GM18507 (cell line): ENCODE measurements at places on chromosomes 16 and 17.

- no peak for DNase-seq
Observed at GRCh38 chr16:85915125-85915845, 16.3 kb downstream of the IRF8 start.

- DNase-seq: no peak
Observed at GRCh38 chr16:52090080-52090479, 456.9 kb downstream of the TOX3 start.

- no peak for DNase-seq
Observed at GRCh38 chr17:5210091-5210490, 18.4 kb upstream of the ZNF594 start.

DNA sequence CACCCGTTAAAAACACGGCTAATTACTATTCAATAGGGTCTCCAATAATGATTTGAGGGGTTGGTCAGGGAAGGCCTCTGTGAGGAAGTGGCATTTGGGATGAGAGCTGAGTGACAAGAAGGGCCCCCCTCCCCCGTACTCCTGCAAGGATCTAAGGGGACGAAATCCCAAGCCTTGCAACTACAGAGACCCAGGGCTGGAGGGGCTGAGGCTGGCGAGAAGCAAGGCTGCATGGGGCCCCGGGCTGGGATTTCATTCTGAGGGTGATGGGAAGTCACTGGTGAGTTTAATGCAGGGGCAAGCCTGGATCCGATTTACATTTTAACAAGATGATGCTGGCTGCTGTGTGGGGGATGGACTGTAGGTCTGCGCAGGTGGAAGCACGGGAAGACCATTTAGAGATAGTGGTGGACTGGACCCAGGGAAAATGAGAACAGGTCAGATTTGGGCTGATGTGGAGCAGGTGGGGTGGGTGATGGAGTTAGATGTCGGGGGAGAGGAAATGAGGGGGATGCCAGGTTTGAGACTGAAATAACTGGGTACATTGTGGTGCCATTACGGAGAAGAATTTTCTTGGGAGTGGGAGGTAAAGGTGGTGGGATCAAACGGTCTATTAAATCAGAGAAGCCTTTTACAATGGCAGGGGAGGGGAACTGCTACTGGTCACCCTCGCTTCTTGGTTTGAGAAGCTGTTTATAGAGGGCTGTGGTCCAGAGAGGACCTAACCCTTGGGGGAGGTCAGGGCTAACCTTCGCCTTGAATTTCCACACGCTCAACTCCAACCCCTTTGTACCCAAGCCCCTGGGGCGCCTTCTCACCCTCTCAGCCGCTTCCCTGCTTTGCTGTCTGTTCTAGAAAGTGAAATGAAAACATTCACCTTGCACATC, 932 bp upstream of the MYBBP1A start:
- no peak for DNase-seq

- no peak for DNase-seq
Observed at GRCh38 chr16:4556112-4556511, at the start of gene C16orf96. TSS of gene C16orf96 (plus strand) at chr16:4556340. CDS start at chr16:4556490, 150 bp downstream.

DNA sequence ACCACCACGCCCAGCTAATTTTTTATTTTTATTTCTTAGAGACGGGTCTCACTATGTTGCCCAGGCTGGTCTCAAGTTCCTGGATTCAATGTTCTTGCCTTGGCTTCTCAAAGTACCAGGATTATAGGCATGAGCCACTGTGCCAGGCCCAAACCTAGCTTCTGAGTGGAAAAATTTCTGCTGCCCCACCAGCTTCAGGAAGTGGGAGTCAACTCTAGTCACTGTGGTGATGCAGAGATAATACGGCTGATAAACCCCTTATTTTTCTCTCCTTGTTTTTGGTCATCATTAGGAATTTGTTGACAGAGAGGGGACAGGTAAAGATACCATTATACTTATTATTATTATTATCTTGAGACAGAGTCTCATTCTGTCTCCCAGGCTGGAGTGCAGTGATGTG, 27.8 kb upstream of the PHOSPHO1 start:
- no peak for DNase-seq

GRCh38 chr16:4200781-4201137, 41.1 kb downstream of the SRL start:
- no peak for DNase-seq

GRCh38 chr16:64826374-64826773, 295.5 kb downstream of the CDH11 start:
- DNase-seq: no peak

GRCh38 chr17:35086931-35087573, 23.5 kb upstream of the RFFL start:
- no peak for DNase-seq

DNA sequence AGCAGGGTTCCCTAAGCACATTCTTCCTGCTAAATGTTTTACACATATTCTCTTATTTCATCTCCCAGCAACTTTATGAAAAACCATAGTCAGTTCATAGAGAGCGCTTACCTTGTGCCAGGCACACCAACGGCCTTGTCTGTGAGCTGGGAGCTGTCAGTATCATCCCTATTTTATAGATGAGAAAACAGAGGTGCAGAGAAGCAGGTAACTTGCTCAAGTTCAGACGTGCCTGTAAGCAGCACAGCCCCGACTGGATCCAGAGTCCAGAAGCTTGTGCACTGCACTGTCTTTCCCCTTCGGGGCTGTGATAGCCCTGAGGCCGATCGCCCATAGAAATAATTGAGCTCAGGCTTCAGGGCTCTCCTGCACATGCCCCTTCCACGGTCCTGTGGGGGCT, 6.2 kb downstream of the AQP8 start:
- DNase-seq: no peak

DNA sequence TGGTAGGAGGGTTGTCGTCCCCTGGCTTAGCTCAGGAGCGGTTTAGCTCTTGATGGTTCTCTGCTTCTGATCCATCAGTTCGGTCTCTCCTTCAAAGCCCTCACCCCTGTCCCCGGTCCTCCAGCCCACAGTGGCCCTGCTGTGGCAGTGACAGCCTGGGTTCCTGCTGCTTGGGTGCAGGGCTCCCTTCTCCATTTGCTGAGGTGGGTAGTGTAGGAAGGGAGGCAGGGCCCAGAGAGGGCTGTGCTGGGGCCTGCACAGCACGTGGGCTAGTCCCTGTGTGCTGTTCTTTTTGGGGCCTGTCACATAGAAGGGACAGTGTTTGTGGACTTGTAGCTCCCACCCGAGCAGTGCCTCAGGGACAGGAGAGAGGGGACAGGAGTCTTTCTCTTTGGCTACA, 18.3 kb downstream of the TMEM94 start:
- DNase-seq: no peak

GRCh38 chr17:6671431-6671830, 19.9 kb downstream of the C17orf100 start:
- DNase-seq: no peak

DNA sequence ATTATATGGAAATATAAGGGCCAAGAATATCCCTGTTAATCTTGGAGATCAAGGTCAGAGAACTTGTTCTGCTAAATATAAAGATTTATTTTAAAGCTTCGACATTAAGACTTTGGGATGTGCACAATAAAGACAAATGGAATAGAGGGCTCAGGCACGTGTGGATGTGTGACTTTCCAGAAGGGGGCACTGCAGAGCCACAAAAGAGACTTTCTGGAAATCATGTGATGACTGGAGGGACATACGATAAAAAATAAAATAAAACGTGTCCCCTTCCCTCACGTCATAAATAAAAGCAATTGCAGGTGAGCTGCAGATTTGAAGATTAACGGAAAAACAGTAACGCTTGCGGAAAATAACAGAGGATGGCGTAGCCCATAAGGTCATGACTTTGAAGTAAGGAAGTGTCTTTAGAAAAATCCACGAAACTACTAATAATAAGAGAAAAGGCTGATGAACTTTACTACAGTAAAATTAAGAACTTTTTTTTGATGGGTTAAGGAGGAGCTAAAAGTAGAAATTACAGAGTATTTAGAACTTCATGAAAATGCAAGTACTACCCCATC, 9.4 kb upstream of the ENGASE start:
- DNase-seq: no peak

DNA sequence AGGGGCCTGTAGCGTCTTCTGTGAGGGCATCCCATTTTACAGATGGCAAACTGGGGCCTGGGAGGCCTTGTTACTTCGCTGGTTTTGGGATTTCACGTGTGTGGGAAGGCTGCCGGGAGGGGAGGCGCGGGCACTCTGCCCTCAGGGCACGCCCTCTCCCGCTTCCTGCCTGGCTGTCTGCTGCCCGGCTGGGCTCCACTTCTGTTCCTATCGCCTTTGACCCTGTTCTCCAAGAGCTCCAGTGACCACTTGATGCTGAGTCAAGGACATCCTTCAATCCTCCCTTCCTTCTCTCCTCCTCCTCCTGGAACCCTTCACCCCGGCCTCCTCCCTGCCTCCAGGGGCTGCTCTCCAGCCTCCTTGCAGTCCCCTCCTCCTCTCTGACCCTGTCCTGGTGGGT, 16.0 kb downstream of the SPNS3 start:
- no peak for DNase-seq

GRCh38 chr17:40554646-40555295, 10.5 kb downstream of the CCR7 start:
- no peak for DNase-seq

GRCh38 chr16:754656-755055, 5.9 kb upstream of the MSLN start:
- DNase-seq: no peak

- no peak for DNase-seq
Observed at GRCh38 chr17:76500074-76500746, 1.0 kb downstream of the RHBDF2 start.

- DNase-seq: no peak
Observed at GRCh38 chr17:41581366-41582060, 5.2 kb downstream of the KRT14 start.

- no peak for DNase-seq
Observed at GRCh38 chr17:859061-859823, 77.1 kb downstream of the MRM3 start.

- no peak for DNase-seq
Observed at GRCh38 chr16:49014277-49015224, 267.1 kb downstream of the CBLN1 start.

- no peak for DNase-seq
Observed at GRCh38 chr16:48197294-48197693, 41.5 kb upstream of the ABCC12 start.

DNA sequence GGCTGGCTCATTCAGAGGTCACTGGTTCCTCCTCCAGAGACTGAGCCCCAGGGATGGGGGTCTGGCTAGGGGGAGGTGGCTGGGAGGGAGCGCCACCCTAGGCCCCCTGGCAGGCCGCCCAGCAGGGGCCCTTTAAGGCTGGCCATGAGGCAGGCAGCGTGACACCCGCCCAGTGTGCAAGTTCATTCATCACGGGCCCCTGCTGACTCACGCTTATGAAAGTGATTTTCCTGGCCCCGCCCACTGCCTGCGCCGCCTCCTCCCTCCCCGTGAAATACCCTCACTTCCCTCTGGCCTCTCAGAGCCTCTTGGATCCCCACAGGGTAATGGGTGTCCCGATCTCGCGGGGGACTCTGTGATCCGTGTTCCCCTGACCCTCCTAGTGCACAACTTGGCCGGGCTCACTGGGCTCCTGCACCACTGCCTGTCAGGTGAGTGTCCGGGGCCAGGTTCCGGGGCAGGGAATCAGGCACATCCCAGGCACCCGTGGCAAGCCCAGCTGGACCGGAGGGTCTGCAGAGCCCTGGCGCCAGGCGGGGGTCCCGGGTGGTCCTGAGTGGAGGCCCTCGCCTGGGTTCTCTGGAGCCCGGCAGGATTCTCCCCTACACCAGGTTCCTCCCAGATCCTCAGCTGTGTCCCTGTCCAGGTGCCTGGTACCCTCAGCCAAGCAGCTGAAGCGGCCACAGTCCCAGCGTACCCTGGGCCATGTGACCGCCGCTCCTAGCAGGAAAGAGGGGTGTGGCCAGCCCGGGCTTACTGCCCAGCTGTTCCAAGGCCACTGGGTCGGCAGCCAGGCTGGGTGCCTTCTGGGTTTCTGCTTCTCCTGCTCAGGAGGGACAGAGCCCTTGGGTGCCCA, at the start of gene OSGIN1:
TSS of gene OSGIN1 (plus strand) at position 301 of the 856 bp plus-strand sequence. CDS start 4,432 bp downstream, outside the sequence.
- DNase-seq: peak; percentile 71

- no peak for DNase-seq
Observed at GRCh38 chr17:73091770-73092522, 542 bp downstream of the SLC39A11 start.

- DNase-seq: no peak
Observed at GRCh38 chr16:89176147-89176690, 4.7 kb downstream of the CDH15 start.

DNA sequence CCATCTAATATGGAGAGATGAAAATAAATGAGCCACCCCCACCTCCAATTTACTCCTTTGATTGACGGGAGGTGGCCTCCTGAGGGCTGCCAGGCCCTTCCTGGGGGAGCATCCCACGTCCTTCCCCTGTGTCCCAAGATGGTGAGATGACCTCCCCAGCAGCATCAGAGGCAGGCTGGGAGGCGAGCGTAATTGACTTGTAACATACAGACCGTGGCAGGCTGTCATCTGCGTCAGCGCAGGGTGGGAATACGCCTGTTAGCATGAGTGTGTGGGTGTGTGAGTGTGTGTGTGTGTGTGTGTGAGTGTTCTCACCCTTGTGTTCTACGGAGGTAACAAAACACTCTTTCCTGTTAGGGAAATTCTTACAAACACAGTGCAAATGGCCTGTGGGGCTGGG, 156.9 kb upstream of the CIBAR2 start:
- no peak for DNase-seq

DNA sequence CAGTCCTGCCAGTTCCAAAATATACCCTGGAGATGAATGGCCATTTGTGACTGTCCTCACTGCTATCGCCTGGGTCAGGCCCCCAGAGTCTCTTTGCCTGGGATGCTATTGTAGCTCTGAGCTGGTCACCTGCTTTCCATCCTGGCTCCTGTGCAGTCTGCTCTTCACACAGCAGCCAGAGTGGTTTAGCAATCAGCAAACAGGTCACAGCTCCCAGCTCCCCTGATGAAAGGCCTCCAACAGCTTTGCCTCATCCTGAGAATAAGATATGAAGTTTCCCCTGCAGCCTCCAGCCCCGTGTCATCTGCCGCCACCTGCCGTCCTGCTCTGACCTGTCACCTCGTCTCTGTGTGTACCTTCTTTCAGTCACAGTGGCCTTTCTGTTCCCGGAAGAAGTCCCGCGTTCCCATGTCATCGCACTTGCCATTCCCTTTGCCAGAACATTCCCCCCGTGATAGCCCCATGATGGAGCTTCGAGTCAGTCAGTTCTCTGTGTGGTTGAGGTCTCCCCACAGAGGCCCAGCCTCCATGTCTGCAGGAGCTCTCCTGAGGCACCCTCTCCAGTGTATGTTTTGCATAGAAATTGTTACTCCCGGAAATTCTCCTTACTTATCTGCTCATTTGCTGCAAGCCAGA, 281.5 kb downstream of the SNX29 start:
- DNase-seq: no peak

GRCh38 chr16:67088551-67088950, 21.2 kb upstream of the PHAF1 start:
- no peak for DNase-seq

DNA sequence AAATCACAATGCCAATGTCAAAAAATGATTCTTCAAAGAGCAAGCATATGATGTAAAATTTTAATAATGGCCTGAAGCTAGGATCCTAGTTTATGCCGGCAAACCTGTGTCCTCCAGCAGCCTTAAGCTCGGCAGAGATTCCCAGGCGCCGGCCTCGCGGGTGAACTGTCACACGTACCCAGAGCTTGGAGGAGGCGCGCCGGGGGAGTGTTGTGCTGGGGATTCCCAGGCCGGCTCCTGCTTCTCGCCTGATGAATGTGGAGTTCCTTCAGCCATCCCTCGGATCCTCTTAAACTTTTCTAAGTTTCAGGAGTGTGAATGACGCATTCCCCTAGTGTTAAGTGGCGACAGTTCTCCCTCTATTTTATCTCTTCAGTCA, 19.1 kb upstream of the NTN1 start:
- DNase-seq: no peak

- DNase-seq: no peak
Observed at GRCh38 chr16:1696863-1697262, 9.1 kb upstream of the MAPK8IP3 start.
